Body of pancreas (tissue), 4 donors: ENCODE measurements at places on chromosomes 5 and 9. TPM values are rescaled to one million over a fixed set of nuclear protein-coding genes. Genes with fewer than 3 reads are reported as not detected.

DNA sequence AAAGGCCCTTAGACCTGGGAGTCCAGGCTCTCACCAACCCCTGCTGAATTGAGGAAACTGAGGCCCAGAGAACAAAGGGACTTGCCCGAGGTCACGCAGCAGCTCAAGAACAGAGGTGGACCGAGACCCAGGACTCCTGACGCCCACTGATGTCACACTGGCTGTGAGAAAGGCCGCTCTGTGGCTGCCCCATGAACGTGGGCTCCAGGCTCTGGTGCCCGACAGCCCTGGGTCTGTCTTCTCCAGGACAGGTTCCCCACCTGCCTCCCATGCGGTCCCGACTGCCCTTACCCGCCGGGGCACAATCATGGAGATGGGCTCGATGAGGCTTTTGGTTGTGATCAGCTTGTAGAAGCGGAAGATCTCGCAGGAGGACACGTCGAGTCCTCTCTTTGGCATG is 9.3 kb upstream of the TRIM14 start:
- DNase-seq: no peak

GRCh38 chr9:129195606-129196005 is 17.5 kb upstream of the IER5L start:
- DNase-seq: no peak

DNA sequence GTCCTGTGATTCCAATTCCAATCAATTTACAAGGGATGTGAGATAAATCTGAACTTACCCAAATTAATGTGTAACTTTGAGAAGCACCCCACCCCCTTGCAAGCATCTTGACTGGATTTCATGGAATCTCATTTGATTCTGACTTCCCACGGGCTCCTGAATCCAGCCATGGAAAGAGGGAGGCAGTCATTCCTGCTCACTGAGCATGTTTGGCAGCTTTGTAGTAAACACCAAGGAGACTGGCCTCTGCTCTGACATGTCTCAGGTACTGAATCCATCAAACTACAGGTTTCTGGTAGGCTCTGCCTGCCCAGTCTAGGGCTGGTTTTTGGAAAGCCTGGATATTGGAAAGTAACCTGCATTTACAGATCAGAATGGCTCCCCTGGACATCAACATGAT is 357.6 kb downstream of the ARHGEF28 start:
- no peak for DNase-seq

DNA sequence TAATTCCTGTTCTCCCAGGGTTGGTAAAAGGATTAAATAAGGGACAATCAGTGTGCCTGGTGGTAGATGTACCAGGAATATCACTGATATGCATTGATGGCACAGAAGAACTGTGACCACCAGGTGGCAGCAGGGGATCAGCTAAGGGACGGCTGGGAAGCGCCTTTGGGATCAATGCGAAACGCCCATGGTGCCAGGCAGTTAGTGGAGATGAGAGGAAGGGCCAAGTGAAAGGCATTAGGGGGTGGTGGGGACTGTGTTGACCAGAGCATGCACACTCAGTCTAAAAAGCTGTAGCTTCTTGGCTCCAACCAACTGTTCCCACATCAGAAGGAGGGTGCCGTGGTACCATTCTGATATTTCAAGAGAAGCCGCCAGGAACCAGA is 55.6 kb downstream of the ARHGEF37 start:
- DNase-seq: peak; percentile 34

The DOCK8 gene
- total RNA-seq: 5.9 TPM
